ENCODE measurements at places on chromosomes 6 and 20.
A peak's percentile ranks its signal among the peaks of the same experiment; 100 is the strongest.

GRCh38 chr6:167091026-167091804, 31.7 kb upstream of the CCR6 start:
- no peak for DNase-seq

GRCh38 chr20:38872036-38872435, 54.2 kb upstream of the FAM83D start:
- DNase-seq, result no peak

DNA sequence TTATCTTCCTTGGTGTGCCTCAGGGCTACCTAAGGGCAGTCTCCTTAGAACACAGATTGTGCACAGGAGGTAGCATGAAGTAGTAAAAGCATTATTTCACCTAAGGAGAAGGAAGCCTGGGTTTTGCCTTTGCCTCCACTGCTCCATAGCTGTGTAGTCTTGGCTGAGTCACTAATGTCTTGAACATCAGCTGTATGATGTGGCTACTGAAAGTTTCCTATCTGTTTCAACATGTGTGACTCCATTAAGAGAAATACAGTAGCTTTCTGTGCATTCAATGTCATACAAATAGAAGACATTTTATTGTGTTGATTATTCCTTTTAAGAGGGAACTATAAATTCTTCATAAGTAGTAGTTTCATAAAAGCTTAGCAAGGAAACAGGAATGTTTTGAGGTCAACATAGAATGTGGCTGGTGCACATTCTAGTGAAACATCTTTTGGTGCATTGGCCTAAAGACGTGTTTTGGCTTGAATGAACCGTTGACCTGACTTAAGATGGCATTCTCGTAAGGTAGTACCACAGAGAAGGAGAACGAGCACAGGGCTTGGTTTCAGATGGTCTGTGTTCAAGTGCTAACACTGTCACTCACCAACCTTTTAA, 70.6 kb downstream of the CTNNBL1 start:
- no peak for DNase-seq

DNA sequence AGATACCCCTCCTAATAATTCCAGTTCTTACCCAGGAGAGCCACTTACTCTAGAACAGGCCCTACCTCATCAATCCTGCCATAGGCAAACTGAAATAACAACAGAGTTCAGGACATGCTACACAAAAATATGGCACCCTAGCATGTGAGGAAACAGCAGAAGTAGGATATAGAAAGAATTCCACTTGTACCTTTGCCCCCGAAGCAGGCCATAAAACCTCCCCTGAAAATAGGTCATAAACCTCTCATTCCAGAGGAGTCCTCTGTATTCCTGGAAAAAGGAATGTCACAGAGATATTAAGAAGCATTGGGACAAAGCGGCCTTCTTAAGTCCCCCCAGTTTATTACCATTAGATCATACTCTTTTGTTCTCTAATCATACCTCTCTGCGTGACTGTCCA, 504.3 kb upstream of the MARCKS start:
- DNase-seq, result no peak

DNA sequence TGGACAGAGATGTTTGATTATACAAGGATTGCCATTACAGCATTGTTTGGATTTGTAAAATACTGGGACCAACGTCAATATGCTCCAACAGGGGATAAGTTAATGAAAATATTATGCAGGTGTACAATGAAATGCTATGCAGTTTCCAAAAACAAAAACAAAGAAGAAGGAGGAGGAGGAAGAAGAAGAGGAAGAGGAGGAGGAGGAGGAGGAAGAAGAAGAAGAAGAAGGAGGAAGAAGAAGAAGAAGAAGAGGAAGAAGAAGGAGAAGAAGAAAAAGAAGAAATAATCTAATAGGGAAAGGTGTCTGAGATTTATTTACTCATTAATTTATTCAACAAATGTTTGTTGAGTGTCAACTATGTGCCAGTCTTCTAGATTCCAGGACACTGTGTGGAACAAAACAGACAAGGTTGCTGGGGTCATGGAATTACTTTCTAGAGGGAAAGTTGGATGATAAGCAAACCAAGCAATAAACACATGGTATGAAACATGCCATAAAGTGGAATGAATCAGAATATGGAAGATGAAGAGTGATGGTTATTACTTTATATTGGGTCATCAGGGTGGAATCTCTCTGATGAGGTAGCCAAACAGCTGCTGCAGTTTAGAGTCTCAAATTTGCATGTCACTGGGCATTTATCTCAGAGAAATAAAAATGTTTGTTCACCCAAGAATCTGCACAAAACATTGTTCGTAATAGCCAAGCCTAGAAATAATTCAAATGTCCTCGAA, 6.3 kb upstream of the TRIM27 start:
- DNase-seq, result no peak

GRCh38 chr6:37324131-37325033, 29.4 kb upstream of the RNF8 start:
- DNase-seq, result no peak

DNA sequence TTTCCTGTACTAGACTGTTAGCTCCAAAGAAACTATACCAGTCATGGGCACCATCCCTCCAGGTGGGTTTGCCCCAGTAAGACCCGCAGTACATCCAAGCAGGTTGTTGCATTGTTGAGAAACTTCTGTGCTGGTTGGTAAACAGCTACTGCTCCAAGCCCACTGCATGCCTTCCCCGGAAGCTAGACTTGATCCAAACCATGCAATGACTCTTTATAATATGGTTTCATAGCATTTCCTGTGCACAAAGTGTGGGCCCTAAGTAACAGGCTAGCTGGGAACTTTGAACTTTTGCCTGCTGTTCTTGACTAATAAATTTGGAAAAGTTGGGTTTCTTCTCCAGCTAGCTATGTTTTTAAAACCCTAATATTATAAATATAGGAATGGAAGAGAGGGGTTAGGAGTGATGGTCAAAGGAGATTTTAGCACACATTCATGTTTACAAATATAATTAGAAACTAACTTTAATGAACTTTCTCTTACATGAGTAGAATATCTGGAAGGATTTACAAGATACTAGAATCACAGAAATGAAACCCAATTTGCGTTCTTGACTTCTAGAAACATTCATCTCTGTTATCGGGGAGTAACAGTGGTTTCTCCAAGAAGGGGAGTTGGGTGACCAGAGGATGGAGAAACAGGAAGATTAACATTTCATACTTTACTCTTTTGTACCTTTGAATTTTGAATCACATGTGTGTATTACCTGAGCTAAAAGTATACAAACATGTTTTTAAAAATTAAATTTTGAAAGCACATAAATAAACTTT, 51.7 kb downstream of the GFOD1 start:
- DNase-seq, result no peak

- DNase-seq, result peak; percentile 6
Measured at GRCh38 chr6:72411872-72412708, 209.8 kb upstream of the KCNQ5 start.

- DNase-seq, result no peak
Measured at GRCh38 chr6:37745748-37746147, 48.1 kb upstream of the MDGA1 start.

Measured in DMS 273 treated with DMSO at 0.1 percent for 48 hours (cell line).